NCI-H187 (cell line): ENCODE measurements at places on chromosomes 7 and 10.

DNA sequence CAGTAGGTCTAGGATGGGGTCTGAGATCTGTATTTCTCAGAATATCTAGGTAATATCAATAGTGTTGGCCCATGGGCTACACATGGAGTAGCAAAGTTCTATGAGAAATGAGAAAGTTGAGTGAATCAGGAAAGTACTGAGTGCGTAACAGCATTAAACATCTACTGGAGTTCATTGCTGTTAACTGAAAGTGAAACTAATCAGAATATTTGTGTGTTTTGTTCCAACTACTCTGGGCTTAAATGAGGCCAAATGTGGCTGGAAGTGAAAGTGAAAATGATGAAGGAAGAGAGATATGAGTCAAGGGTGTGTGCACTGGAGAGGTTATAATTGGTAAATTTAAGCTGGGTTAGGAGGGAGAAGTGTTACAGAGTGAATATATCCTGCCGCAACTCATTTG lies 46.5 kb downstream of the TMEM106B start:
- no peak for DNase-seq

GRCh38 chr10:29555091-29555745 lies 79.6 kb downstream of the SVIL start:
- DNase-seq, result no peak

DNA sequence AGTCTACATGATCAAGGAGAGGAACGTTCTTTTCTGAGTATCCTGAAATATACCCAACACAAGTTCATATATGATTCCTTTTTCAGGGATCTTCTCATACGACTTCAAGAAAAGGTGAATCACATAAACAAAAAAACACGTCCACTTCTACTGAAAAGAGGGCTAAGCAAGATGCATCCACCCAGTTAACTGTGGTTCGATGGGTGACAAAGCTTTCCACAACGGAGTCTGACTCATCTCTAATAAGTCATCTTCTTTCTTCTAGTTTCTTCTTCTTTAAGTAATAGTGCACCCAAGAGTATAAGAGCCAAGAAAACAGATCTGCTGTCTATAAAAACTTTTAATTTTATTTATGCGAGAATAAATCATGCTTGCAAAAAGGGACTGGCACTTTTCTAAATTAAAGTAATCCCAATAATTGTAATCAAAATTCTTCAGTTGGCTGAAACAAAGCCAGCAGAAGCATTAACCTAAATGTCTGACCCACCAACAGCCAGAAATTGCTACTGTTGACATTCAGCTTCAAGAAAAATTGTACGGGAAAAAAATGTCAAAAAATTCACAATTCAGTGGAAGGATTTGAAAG lies 146.9 kb upstream of the ANK3 start:
- no peak for DNase-seq

DNA sequence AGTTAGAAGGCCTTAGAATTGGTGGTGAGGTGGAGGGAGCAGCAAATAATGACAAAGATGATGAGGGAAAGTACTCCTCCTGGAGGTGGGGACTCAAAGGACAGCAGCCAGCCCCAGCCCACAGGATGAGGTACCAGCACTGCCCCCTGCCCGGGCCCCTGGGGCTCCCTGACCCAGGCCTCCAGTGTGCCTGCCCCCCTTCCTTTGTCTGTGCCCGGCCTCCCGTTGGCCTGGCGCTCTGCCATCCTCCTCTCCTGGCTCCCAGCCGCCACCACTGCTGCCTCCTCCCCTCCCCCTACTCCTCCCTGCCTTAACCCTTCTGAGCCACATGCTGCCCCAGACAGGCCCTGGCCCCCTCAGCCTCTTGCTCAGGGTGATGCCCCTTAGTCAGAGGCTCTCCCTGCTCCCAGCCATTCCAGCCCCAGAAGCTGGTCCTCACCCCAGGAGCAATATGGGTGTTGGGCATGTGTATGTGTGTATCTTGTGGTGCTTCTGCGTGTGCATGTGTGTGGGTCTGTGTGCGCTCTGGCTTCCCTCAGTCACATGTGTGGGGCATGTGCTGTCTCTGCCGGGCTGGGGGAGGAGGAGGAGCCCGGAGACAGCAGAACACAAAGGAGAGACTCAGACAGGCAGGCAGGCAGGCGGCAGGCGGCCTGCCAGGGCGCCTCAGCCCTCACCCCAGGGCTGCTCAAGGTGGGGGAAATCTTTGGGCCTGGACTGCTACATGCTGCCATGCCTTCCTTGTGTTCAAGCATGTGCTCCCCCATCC lies 2.6 kb downstream of the LDB1 start:
- peak; percentile 30 for DNase-seq

DNA sequence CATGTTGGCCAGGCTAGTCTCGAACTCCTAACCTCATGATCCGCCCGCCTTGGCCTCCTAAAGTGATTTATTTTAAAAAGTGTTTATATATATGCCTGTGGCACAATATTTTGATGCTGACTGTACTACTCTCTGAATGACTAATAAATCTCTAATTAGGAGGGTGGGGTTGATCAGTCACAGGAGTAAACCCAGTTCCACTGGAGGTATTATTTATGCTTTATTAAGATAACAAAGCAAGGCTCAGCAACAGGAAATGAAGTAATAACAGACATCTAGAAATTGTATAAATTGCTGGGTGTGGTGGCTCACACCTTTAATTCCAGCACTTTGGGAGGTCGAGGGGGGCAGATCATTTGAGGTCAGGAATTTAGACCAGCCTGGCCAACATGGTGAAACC lies 26.0 kb upstream of the MCU start:
- no peak for DNase-seq

- no peak for DNase-seq
Measured at GRCh38 chr7:70618020-70618551, 513.9 kb upstream of the GALNT17 start.

DNA sequence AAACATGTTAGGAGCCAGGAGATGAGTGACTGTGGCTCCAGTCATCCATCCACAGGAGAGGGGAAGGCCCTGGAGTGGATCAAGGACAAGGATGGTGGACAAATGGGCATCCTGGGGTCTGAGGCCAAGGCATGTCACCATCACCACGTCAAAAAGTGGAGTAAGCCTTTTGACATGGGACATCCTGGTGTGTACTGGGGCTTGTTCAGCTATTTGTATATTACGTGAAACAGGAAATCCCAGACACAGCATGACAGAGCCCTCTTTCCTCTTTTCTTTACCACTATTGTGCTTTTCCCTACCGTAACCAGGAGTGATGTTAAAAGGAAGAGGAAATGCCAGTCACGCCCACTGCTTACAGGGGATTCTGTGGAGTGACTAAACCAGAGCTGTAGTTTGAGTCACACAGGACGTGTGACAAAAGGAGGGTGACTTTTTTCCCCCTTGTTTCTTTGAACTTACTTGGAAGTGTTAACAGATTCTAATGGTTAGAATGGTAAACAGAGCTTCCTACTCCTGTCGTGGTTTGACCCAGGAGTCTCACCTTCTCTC lies 15.4 kb downstream of the ACSL5 start:
- DNase-seq, result no peak

DNA sequence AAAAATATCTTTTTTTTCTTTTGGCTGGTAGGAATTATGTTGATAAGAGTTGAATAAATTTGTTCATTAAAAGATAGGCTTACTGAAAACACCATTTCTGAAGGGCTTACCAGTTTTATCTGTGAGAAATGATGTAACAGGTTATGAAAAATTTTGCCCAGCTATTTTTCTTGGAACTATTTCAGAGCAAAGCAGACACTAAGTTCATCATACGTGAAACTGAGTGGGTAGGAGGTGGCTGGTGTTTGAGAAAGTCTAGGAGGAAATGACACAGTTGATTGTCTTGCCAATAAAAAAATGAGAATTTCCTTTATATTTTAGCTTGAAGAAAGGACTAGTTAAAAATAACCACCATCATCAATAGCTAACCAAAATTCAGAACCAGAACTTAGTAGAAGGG lies 6.2 kb upstream of the MRC1 start:
- no peak for DNase-seq

DNA sequence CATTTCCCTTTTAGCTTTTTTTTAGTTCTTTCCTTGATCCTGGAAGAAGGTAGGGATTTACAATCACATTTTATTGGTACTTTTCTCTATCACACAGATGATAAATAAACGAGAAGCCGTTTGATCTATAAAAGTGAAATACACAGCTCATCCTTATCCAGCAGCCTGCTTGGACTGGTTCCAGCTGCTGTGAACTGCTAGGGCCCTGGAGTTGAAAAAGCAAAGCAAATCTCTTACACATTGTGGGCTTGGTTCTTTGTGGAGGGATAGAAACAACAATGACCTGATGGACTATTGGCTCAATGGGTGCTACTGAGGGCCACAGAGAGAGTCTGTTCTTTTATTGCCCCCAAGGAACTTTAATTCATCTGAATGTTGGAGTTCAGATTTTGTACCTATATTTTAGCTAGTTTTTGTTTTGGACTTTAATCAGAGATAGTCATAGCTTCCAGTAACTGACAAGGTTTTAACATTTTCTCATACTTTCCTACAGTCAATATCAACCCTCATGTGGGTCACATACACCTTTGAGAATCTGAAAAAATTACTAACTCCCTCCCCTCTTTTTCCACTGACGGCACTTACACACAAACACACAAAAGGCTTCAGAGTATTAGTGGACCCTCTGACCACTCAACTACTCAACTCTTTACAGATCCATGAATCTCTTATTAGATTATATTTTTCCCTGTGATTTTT lies 91.6 kb upstream of the CCDC6 start:
- no peak for DNase-seq

DNA sequence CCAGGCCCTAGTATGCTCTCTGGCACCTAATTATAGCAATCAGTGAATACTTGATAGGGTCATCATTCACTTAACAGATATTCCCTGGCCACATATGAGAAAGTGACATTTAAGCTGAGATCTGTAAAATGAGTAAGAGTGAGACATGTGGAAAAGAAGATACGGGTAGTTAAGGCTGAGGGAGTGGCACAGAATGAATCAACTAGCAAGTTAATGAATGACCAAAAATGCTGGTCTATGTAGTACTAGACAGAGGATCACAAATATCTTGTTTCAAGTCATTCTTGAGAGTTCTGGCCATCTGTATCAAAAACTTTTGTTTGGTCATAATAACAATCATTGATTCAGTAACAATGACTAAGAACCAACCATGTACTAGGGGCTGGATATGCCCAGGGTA lies 954.9 kb downstream of the CNTNAP2 start:
- DNase-seq, result no peak

- DNase-seq, result no peak
Measured at GRCh38 chr10:92773776-92774175, 74.5 kb upstream of the EXOC6 start.

- DNase-seq, result peak; percentile 46
Measured at GRCh38 chr7:140640727-140641523, at the start of gene DENND2A. DENND2A (minus strand) TSS chr7:140640813; CDS start chr7:140602397, 38,416 bp downstream.

DNA sequence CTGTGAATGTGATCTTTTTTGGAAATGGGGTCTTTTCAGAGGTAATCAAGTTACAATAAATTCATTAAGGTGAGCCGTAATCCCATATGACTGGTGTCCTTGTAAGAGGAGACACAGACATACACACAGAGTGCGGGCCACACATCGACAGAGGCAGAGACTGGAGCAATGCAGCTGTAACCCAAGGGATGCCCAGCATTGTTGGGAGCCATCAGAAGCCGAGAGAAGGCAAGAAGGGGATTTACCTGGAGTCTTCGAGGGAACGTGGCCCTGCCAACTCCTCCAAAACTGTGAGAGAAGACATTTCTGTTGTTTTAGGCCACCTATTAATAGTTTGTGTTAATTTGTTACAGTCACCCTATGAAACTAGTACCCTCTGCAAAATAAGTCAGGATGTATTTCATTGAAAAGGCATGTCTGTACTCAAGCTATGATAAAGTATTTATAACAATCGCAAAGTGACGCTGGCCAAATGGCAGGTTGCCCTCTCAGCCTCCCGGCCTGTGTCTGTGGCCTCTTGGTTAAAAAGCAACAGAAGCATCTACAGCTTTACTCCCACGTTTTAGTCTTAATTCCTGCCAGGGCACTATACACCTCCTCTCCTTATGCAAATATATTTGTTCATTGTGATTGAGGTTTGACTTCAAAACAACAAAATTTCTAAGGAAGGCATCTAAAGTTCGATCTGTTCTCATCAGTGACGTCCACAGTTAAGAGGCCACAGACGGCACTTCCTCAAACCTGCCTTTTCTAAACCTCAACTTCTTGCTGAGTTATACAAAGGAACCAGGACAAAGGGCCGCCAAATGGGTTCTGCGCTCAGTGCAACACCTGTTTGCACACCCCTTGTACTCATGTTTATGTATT lies 46.8 kb downstream of the HIPK2 start:
- no peak for DNase-seq

DNA sequence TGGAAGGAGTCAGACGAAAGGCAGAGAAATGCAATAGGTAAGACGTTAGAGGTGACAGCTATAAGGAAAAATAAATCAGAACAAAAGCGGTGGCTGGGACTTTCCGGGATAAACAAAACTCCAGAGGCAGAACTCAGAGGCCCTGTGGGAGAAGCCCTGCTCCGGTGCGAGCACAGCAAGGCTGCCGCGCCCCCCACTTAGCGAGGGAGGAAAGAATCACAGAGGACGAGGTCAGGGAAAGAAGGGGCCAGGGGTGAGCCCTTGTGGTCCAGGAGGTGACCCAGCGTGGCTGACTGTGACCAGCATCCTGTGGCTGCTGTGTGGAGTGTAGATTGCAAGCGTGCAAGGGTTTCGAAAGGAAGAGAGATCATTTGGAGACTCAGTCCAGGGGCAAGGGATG lies 591.8 kb upstream of the ADARB2 start:
- no peak for DNase-seq

GRCh38 chr7:1733206-1733907 lies 63.3 kb downstream of the ELFN1 start:
- DNase-seq, result no peak

- peak; percentile 65 for DNase-seq
Measured at GRCh38 chr10:91210014-91210413, 10.4 kb upstream of the PCGF5 start.

DNA sequence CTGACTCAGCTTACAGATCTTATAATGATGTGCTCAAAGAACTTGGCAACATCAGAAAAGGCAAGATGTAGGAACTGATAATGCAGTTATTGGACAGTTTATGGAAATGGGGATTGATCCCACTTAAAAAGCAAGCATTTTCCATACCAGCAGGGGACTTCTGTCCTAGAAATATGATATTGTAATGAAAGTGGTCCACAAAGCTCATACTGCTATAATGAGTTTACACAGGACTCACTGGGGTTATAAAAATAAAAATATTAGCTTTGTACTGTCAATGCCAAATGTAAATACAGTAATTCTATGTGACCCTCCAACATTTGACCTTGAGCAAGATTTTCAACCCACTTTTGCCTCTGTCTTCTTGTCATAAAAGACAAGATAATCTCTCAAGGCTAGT lies 145.5 kb upstream of the SEM1 start:
- no peak for DNase-seq

DNA sequence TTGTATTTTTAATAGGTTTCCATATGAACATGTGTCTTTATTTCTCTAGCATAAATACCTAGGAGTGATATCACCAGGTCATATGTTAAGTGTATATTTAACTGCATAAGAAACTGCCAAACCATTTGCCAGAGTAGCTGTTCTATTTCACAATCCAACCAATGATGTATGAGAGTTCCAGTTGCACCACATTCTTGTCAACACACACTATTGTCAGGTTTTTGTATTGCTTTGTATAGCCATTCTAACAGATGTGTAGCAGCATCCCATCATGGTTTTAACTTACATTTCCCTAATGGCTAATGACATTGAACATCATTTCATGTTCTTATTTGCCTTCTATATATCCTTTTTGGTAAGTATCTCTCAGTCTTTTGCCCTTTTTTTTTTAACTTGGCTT lies 4.1 kb downstream of the CUZD1 start:
- no peak for DNase-seq

GRCh38 chr7:81333004-81333403 lies 414.2 kb upstream of the SEMA3C start:
- no peak for DNase-seq
